ENCODE measurements at places on chromosomes 3 and 15. TPM values are rescaled to one million over a fixed set of nuclear protein-coding genes. Genes with fewer than 3 reads are reported as not detected.

DNA sequence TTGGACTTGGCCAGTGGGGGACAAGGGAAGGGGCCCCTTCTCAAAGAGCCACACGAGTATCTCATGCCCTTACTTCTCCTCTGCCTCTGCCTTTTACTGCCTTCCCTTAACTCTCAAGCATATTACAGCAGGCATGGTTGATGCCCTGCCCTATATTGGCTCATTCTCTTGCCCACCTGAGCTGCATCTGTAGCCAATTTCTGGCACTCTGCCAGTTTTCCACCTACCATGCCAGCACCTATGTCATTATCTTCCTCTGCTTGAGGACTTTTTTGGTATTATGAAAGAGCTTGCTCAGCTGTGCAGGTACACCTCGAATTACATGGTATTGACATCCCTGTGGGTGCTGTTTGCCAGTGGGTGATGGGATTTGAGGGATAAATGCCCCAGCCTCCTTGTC lies 181.8 kb downstream of the OXSM start:
- no peak for DNase-seq

GRCh38 chr3:32200490-32200889 lies 38.0 kb upstream of the CMTM8 start:
- DNase-seq = peak; percentile 85

DNA sequence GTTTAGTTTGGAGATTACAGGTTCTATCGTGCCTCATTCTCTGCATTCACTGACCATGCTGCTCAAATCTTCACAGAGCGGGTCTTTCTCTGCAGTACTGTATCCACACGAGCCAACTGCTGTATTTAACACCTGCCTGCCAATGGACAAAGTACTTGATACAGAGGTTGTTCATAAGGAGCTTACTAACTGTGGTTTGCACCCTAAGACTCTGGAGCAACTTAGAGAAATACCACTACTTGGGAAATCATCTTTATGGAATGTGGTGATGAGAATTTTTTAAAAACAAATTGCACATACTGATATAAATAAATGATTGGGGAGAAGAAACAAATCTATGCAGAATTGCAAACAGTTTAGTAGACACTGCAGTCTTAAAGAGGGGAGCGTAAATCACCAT lies 90.0 kb downstream of the PPP2R3A start:
- no peak for DNase-seq

- DNase-seq = no peak
Measured at GRCh38 chr3:36146404-36146803, 233.9 kb upstream of the STAC start.

DNA sequence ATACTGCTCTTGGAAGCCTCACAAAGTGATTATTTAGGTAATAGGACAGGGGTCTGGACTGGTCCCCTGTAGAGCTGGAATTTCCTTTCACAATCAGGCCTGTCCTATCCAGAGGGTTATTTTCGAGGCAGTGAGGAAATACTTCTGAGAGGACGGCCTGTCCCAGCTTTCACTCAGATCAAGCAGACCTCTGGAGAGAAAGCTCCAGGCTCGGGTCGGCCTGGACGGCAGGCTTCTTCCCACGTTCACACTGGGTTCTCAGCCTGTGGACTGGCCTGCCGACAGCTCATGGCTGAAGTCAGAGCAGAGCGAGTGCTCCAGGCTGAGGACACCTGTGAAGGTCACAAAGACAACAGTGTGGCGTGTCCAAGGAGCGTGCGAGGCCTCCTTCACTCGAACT lies 405.3 kb downstream of the VPS13C start:
- no peak for DNase-seq

- no peak for DNase-seq
Measured at GRCh38 chr3:128133273-128133883, 9.8 kb upstream of the RUVBL1 start.

CHST2 gene
- 4.4 TPM for polyA plus RNA-seq

CSPG4 gene
- polyA plus RNA-seq = 125 TPM

DNA sequence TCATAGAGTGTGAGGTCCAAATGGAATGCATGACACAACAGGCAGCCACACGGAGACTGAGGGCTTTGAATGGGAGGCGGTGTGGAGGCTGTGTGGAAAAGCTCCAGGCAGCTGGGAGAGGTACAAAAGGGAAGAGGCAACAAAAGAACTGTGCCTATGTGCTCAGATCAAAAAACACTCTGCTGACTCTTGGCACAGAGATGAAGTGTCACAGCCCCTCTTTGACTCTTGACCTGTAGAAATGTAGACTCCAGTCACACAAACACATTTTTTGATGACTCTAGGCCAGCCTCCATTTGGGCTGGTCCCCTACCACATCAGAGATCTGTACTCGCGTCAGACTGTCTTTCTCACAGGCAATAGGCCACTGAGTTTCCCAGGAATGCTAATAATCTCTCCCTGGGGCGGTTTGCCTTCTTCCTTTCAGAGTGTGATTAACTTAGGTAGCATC lies 456.0 kb downstream of the TUSC7 start:
- no peak for DNase-seq

- no peak for DNase-seq
Measured at GRCh38 chr3:2578560-2578959, 479.9 kb downstream of the CNTN4 start.

- no peak for DNase-seq
Measured at GRCh38 chr3:63508305-63508704, 144.2 kb upstream of the SNTN start.
